Stimulated activated CD4-positive, alpha-beta T cell treated with anti-CD3 and anti-CD28 coated beads, TNF-alpha, amount 100 ng/mL, for 4 hours (primary cell): ENCODE measurements at places on chromosomes 16 and 17.

DNA sequence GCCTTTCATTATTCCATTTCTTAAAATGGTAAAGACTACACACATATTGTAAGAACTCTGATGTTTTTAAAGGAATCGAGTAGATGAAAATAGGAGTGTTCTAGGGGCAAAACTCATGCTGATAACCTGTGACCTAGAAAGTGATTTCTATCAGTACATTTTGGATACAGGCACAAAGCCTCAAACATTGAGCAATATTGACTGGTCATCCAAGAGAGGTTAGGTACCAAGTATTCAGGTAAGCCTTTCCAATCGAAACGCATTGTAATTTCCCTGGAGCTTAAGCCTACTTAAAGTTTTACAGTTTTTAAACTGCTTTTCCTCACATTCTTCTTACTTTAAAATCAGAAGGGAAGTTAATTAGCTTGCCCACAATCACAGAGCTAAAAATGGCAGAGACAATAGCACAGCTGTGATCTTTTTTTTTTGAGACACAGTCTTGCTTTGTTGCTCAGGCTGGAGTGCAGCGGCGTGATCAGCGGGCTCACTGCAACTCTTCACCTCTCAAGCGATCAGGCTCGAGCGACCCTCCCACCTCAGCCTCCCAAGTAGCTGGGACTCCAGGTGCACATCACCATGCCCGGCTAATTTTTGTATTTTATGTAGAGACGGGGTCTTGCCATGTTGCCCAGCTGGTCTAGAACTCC, 3.3 kb downstream of the GOT2 start:
- DNase-seq, result no peak

GRCh38 chr16:63080746-63081145, 1044.5 kb upstream of the CDH8 start:
- DNase-seq, result no peak

DNA sequence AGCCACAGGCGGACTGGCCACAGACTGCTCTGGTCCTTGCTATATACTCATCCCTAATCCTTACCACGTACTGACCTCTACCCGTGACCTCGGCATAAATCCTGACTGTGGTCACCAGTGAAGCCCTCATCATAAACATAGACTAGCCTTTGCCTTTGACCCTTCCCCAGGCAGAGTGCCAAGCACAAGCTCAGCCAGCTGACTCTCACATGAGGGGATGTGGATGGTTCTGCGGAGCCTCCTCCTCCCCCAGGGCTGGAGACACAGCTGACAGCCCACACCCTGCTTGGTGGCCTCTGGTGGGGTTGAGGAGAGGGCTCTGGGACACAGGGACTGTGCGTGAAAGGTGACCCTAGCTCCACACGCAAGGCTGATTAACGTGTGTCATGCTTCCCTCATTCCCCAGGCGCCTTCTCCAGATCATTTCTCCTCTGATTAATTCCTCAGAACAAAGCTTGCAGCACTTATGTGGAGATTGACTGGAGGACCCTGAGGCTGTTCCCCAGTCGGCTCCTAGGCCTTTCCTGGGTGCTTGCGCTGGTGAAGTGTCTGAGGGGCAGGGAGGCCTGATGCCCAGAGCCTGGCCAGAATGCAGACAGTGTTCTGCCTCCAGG, 241.5 kb upstream of the NLRP1 start:
- no peak for DNase-seq

- peak; percentile 5 for DNase-seq
Observed at GRCh38 chr17:17890773-17891759, 54.3 kb upstream of the SREBF1 start.

GRCh38 chr16:24497440-24497839, 41.9 kb upstream of the RBBP6 start:
- DNase-seq, result no peak

DNA sequence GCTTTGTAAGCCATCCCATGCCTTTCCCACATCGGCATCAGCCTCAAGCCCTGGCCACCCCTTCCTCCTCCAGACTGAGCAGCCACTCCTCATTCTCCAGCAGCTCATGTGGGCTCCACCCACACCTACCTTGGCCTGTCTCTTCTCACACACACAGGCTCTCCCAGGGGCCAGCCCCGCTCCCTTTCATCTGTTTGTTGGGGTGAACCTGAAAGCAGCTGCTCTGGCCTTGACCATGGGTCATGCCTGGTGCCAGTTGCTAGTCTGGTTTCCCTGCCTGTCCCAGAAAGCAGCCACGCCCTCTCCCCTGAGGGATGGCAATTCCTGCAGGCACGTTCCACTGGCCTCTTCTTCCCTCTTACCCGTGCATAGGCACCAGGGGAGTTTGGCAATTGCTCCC, 11.4 kb upstream of the TMEM238L start:
- DNase-seq, result no peak

- DNase-seq, result no peak
Observed at GRCh38 chr17:45022655-45023339, 28.6 kb downstream of the DCAKD start.

GRCh38 chr16:15434425-15435215, at the start of gene BMERB1:
Gene BMERB1 (plus strand): TSS chr16:15434588. CDS start chr16:15434654, 66 bp downstream.
- DNase-seq, result peak; percentile 17

- DNase-seq, result no peak
Observed at GRCh38 chr17:67555855-67556254, 161.9 kb upstream of the NOL11 start.

- DNase-seq, result no peak
Observed at GRCh38 chr16:4683255-4684057, 9.9 kb upstream of the NUDT16L1 start.

GRCh38 chr16:50260206-50261159, 5.9 kb upstream of the ADCY7 start:
- DNase-seq, result no peak

DNA sequence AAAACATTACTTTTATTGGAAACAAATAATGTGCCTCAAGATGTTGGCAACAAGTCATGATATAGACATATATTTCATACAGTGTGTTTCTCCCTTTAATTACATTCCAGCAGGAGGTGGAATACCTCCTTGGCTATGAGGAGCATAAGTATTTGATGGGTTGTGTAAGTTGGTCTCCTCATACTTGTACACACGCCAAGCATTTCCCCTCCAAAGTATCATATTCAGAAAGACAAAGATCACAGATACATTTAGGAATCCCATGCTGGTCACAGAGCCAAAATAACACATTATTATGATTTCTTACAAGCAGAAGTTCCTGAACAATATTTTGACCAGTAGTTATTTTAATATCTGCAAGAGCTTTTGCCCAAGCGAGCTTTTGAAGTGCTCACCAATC, 57.8 kb downstream of the WSB1 start:
- no peak for DNase-seq

DNA sequence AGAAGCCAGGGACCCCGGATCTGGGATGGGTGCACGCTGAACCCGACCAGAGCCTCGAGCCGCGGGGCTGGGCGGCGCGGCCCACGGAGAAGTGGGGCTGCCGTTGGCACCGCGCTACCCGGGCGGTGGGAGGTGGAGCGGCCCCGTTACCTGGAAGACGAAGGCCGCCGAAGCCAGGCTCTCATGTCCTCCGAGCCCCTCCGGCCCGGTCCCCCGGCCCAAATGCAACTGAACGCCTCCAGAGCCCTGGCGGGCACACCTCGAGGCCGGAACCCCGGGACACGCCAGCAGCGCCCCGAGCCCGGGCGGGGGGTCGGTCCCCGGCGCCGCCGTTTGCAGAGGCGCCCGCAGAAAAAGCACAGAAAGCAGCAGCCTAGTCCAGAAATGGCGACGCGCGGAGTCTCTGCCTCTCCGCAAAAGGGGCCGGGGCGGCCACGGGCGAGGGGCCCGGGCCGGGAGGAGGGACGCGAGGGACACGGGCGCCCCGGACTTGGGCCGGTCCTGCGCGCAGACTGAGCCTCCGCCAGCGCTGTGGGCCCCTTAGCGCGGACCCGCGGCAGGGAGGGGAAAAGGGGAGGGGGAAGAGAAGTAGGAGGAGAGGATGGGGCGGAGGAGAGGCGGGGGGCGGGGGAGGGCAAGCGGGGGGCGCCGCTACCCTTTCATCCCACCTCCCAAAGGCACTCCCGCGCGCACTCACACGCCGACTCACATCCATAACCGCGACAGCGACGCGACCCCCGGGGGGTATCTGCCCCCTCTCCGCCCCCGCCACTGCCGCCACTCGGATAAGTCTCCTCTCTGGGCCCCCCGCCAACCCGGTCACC, 1.4 kb downstream of the AXIN2 start:
- DNase-seq, result no peak

DNA sequence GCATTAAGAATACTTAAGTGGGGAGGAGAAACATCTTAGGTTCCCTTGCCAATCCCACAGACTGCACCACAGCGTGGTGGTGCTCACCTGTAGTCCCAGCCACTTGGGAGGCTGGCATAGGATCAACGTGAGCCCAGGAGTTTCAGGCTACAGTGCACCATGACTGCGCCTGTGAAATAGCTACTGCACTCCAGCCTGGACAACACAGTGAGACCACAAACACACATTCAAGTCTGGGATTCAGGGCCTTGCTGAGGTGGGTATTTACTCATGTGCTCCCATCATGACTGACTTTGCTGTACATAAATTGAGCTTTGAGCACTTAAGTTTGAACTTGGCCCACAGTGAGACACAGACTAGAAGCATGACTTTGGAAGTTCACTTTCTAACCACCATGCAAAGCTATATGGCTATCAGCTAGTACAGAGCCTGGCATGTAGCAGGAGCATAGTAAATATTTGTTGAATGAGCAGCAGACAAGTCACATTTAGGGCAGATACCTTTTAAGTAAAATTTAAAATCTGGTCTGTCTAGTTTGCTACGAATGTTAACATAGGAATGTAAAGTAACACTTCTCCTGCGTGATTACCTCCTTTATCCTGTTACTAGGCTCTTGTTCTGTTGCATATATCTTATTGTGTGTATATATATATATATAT, 33.5 kb downstream of the CEP95 start:
- DNase-seq, result no peak
